ENCODE measurements at places on chromosomes 13 and 19.

GRCh38 chr19:54023191-54023590 is 31.8 kb downstream of the CACNG6 start:
- no peak for DNase-seq

GRCh38 chr13:50085063-50085462 is 69.8 kb downstream of the KCNRG start:
- peak; percentile 67 for DNase-seq

- no peak for DNase-seq
Observed at GRCh38 chr19:58586133-58586765, 13.1 kb upstream of the MZF1 start.

DNA sequence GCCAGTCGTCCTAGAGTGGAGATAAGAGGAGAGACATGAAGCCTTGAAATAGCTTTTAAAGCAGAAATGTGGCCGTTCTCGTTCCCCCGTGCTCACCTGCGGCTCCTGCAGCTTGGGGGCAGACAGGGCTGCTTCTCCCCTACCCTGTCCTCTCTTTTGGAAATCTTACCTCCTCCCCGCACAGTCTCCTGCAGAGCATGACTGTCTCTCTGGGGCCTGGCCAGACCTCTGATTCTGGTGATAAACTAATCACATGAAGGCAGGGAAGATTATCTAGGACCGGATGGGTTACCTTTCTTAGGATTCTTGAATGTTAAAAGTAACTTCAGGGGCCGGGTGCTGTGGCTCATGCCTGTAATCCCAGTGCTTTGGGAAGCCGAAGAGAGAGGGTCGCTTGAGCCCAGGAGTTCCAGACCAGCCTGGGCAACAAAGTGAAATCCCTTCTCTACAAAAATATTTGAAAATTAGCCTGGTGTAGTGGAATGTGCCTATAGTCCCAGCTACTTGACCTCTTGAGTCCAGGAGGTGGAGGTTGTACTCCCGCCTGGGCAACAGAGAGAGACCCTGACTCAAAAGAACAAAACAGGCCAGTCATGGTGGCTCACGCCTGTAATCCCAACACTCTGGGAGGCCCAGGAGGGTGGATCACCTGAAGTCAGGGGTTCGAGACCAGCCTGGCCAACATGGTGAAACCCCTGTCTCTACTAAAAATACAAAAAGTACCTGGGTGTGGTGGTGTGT is 8.1 kb downstream of the CEBPA start:
- no peak for DNase-seq

- no peak for DNase-seq
Observed at GRCh38 chr13:49062297-49062896, 86.7 kb downstream of the FNDC3A start.
